ENCODE measurements at places on chromosomes 16 and 17.

DNA sequence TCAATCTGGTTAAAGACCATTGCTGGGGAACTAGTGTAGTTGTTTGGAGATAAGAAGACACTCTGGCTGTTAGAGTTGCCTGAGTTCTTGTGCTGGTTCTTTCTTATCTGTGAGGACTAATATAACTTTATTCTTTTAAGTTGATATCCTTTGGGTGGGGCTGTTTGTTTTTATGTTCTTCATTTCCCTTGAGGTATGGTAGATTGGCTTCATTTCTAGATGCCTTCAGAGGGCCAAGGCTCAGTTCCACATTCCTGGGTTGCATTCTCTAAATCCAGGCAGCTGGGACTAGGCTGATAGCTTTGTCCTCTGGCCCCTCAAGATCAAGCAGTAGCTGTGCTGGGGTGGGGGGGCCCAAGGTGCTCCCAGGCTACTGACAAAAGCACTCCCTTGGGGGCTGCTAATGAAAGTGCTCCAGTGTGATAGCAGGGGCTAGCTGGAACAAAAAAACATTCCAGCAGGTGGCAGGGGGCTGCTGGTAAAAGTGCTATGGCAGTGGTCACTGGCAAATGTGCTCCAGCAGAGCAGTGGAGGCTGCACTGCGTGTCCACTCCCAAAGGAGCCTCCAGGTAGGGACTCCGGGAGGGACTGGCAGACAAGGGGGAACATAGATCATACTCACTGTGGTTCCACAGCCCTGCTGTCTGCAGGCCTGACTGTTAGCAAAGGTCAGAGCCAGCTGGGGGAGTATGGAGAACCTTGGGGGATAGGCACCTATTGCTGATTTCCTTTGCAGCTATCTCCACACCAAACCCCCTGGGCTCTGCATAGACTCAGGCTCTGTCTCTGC, 45.9 kb upstream of the KCNJ16 start:
- DNase-seq, result no peak

DNA sequence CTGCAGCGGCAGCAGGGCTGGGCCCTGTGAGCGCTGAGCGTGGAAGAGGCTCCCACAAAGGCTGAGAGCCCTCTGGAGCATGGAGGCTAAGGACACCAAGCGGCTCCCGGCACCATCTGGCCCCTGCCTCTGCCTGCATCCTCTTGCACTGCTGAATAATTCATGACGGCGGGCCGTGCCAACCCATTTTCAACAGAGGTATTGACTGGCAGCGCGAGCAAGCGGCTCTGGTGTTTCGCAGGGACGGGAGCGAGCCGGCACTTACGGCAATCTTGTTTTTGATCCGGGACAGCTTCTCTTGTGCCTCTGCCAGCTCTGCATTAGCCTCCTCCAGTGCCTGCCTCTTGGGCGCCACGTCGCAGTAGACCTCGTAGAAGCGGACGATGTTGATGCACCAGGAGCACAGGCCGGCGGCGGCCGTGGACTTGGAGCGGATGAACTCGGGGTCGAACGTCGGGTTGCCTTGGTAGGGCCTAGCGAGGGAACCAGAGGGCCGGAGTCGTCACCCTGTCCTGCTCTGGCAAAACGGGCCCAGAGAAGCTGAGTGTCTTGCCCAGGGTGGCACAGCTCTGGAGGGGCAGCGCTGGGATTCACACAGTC, 80.4 kb downstream of the PGS1 start:
- DNase-seq, result no peak

DNA sequence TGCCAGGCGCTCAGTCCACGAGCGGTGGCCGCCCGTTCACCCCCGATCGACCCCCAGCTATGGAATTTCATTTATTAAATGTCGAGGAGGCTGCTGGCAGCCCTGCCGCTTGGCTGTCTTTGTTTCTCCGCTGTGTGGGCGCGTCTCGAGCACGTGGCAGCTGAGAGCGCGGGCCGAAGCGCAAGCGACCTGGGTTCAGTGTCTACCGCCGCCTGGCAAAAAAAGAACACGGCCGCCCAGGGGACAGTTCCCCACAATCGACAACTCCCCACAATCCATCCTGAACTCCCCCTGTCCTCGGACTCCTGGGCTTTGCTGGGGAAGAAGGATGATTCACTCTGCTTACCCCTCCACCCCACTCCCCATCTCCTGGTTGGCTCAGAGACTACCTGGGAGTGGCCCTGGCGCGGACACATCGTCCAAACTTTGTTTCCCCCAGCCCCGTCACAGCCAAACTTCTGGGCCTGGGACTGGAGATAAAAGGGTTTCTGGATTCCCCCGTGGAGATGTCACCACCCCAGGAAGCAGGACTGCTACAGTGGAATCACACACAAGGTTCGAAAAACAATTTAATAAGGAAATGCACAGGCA, 1.7 kb upstream of the ANKRD13B start:
- DNase-seq, result peak; percentile 52

GRCh38 chr16:1812732-1813163, 13.9 kb downstream of the HAGH start:
- DNase-seq, result peak; percentile 72

Data from cardiac fibroblast (primary cell).